ENCODE measurements at places on chromosomes 6 and 20.

- DNase-seq: no peak
These were observed 330 bp downstream of the CGA start for GRCh38 chr6:87094576-87094975.

- DNase-seq: no peak
These were observed 40.4 kb downstream of the TTI1 start for GRCh38 chr20:37992802-37993409.

DNA sequence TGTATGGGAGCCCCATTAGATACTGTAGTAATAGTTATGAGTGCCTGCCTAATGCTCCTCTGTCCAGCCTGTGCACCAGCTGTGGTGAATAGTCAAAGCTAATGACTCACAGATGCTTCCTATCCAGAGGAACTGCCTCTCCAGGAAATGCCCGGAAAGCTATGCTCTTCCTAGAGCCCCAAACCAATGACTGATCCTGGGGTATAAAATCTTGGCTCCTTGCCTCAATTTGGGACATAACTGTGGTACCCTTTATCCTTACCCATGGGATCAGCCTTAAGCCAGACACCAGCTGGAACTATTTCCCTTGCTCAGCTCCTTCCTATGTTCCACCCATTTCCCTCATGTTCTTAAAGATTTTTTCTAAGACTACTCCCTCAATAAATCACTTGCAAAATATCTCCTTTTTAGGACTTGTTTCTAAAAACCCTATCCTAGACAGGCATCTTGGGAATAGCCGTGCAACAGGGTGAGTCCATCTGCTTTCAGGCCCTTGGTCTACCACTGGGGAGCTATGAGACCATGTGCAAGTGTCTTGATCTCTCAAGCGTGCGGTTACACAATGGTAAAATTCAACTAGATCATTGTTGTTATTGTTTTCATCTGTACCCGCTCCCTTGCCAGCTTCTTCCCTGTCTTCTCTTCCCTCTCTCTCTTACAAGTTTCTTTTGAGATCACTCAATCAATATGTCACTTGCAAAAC lies 283.7 kb downstream of the BTBD3 start:
- no peak for DNase-seq

DNA sequence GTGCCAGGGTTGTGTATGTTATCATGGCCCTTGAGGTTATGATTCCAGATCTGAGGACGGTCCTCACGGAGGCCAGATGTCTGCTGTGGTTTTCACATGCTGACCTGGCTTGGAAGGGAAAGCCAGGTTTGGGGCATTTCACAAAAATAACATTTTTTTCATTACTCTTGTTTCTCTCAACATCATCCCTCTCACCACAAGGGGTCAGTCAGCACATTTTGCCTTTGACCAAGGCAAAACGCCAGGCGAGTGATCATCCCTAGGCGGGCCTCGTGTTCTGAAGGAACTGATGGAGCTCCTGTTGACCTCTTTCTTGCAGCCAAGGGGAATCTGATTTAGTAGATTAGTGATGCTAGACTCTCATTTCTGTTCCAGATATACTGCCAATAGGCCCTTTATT lies 133.5 kb downstream of the TBC1D7 start:
- no peak for DNase-seq

All from activated T-helper 9 cell treated with anti-CD3 and anti-CD28 coated beads, Interleukin-2, amount 50 U/mL, for 16 hours (primary cell).